ENCODE measurements at places on chromosomes 4 and X.
A peak's percentile ranks its signal among the peaks of the same experiment; 100 is the strongest.

DNA sequence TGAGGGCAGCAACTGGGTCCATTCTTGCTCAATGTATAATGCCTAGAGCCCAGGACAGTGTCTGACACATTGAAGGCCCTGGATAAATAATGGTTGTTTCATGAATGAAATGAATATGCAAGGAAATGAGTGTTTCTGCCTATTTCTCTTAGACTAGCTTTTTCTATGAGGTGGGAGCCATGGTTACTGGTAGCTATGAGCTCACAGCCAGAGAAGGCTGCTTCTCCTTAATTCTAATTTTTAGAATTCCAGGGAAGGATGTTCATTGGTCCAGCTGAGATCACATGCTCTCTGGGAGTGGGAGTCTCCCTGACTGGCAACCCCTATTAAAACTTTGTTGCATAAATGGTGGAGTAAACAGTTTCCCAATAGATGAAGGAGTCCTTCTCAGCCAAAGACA, 9.7 kb upstream of the DCUN1D4 start:
- no peak for DNase-seq

DNA sequence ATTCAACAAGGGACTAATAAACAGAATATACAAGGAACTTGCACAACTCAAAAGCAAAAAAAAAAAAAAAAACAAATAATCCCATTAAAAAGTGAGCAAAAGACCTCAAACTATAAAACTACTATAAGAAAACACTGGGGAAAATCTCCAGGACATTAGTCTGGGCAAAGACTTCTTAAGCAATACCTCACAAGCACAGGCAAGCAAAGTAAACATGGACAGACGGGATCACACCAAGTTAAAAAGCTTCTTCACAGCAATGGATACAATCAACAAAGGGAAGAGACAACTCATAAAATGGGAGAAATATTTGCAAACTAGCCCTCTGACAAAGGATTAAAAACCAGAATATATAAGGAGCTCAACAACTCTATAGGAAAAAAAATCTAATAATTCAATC, 17.1 kb upstream of the BMP15 start:
- DNase-seq: no peak

- no peak for DNase-seq
These were observed 35.1 kb upstream of the TACR3 start for GRCh38 chr4:103754844-103755243.

DNA sequence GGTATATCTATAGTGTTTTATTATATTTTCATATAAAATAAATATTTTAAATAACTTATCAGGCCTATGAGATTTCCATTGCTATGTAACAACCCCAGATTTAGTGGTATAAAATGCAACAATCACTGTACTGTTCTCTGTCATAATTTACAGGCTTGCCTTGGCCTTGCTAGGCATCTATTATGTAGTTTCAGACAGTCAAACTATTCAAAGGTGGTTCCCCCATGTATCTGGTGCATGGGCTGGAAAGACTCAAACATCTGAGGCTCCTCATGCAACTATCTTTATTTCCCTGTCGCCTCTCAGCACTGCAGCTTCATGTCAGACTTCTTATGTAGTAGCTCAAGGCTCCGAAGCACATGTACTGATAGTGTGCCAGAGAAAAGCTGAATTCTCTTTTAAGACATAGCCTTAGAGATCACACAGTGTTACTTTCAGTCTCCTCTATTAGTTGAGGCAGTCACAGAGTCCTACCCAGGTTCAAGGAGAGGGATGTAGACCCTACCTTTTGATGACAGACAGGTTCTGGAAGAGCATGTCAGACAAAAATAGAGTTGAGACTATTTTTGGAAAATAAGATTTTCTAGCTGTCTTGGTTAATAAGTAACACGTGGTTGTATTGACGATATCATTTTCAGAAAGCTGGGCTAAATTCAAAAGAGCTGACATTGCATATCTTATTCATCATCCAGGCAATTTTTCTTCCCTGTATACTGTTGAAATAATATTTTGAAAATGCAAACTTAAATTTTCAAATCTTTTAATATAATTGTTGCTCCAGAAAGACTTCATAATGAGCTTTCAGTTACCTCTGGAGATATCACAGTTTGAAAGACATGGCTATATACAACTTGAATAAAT, 19.4 kb downstream of the MTTP start:
- DNase-seq: no peak

DNA sequence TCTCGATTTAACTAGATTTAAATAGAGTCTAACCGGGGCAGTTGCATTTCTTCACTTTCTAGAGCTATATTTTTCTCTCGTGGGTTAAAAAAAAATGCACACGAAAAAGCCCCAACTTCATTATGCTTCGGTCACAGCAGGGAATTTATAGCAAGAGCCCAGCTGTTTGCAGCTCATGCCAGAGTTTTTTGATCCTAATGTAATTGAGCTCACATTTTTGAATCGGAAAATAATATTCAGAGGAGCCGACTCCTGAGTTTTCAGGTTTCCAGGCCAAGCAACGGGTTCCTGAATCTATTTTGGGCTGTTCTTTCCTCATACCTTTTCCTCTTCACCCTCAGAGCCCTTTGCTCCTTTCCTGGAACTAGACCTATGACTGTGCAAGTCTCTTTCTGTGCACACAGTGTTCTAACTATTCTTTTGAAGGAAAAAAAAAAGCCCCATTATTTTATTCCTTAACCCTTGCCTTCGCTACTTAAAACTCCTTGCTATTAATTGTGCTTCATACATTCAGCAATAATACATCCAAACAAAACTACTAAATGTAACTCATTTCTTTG, 27.5 kb upstream of the ESX1 start:
- DNase-seq: no peak

DNA sequence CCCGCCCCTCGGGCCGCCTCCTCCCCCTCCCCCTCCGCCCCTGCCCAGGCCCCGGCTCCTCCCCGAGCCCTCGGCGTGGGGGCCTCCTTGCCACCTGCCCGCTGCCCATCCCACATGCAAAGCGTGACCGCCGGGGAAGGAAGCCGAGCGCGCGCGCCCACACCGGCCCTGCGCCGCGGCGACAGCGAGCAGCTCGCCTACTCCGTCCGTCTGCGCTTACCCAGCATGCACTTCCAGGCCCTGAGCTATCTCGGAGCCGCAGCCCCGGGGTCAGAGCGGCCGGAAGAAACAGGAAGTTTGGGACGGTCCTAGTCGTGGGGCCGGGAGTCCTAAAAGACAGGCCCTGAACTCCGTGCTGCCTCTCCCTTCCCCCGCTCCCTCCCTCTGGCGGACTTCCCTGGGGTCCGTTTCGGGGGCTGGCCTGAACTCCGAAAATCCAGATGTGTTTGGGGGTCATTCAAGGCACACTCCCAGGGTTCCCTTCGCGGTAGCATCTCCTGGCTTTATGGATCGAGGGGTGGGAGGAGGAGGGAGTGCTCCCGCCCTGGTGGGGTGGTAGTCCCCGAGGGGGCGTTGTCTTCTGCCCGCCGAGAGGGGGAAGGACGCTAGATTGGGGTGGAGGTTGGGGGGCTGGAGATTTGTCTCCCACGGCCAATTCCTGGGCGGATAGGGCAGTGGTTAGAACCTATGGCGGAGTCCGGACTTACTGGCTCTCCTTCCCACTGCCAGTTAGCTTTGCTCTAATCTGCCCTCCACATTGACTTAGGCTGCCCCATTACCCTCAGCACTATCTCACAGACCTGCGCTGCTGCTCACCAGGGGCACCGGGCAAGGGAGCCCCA, 25.0 kb upstream of the BCORL1 start:
- DNase-seq: peak; percentile 25

GRCh38 chr4:110514889-110515479, 39.0 kb downstream of the ENPEP start:
- peak; percentile 22 for DNase-seq

GRCh38 chrX:22247169-22247568, 25.5 kb upstream of the CBLL2 start:
- DNase-seq: no peak
